ENCODE measurements at places on chromosomes 16 and 17. TPM values are rescaled to one million over a fixed set of nuclear protein-coding genes. Genes with fewer than 3 reads are reported as not detected.

Gene C16orf92
- not detected for total RNA-seq

Gene PLD6
- 12.5 TPM for total RNA-seq

DNA sequence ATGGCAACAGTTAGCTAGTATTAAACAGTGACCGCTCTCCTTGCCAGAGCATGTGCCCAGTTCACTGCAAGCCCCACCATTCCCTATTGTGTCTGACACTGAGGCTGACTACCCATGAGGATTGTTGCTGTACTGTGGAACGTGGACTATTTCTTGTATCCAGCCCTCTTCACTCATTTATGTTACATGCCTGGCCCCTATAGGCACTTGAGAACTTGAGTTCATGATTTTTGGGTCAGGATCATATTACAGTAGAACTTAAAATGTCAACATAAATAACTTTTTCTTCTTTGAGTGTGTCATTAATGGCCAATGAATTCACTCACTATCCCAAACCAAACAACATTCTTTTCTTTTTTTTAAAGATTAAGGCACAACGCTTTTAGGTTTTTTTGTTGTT, 55.7 kb downstream of the LYRM1 start:
- H3K4me3 ChIP-seq, result no peak overlapping the region
- no peaks in the 10 kb centered on the region for H3K27me3 ChIP-seq
- no peaks in the 10 kb centered on the region for H3K36me3 ChIP-seq
- no peak for DNase-seq
- H3K27ac ChIP-seq, result no peak overlapping the region

- no peaks in the 10 kb centered on the region for H3K4me1 ChIP-seq
- no peaks in the 10 kb centered on the region for H3K36me3 ChIP-seq
- DNase-seq, result no peak
- no peak overlapping the region for H3K27ac ChIP-seq
- H3K4me3 ChIP-seq, result no peak overlapping the region
- peaks cover 4% of the 10 kb centered on the region for H3K27me3 ChIP-seq
These were observed 109.9 kb downstream of the SDK2 start for GRCh38 chr17:73534209-73534909.

DNA sequence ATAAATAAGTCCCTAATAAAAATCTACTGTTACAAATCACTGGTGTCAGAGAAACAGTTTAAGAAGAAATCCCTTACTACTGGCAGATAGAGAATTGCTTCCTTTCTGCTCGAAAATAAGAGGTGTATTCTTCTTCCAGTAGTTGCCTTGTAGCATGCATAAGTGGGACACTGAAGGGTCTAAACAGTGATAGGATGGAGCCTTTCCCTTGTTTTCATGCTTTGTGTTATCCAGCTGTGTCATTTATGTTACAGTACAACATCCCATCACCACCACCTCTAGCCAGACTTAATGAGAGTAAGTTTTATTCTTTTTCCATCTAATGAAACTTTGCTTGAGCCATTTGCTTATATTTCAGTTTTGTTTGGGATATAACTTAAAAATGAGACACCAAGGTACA, 54.3 kb downstream of the NLK start:
- no peaks in the 10 kb centered on the region for H3K27me3 ChIP-seq
- H3K36me3 ChIP-seq, result peaks cover 3% of the 10 kb centered on the region
- H3K4me1 ChIP-seq, result no peaks in the 10 kb centered on the region
- no peak for DNase-seq

GRCh38 chr17:82117139-82118090, 19.4 kb upstream of the FASN start:
- H3K4me1 ChIP-seq, result peaks cover 4% of the 10 kb centered on the region
- H3K27ac ChIP-seq, result no peak overlapping the region
- no peak overlapping the region for H3K4me3 ChIP-seq
- no peaks in the 10 kb centered on the region for H3K36me3 ChIP-seq
- DNase-seq, result no peak

DNA sequence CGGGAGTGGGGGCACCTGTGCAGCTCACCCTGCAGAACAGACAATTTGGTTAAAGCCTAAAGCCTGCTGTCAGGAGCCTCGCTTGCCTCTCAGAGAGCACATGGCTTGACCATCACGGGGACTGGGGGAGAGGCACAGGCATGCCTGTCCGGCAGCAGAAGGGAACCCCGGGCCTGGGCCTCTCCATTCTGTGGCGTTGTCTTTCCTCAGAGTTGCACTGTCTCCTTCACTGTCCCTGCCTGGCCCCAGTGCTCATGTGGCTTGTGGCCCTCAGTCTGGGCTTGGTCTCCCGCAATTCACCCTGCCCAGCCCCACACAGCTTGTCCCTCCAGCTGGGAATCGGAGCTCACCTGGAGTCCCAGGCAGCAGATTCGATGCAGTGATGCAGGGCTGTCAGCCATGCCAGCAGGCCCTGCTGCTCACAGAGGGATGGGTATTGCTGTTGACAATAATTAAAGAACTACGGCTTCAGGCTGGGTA, 189.9 kb downstream of the SEC14L1 start:
- H3K27me3 ChIP-seq, result no peaks in the 10 kb centered on the region
- no peak overlapping the region for H3K27ac ChIP-seq
- no peak overlapping the region for H3K4me3 ChIP-seq
- peaks cover 40% of the 10 kb centered on the region for H3K4me1 ChIP-seq
- DNase-seq, result peak; percentile 41

DNA sequence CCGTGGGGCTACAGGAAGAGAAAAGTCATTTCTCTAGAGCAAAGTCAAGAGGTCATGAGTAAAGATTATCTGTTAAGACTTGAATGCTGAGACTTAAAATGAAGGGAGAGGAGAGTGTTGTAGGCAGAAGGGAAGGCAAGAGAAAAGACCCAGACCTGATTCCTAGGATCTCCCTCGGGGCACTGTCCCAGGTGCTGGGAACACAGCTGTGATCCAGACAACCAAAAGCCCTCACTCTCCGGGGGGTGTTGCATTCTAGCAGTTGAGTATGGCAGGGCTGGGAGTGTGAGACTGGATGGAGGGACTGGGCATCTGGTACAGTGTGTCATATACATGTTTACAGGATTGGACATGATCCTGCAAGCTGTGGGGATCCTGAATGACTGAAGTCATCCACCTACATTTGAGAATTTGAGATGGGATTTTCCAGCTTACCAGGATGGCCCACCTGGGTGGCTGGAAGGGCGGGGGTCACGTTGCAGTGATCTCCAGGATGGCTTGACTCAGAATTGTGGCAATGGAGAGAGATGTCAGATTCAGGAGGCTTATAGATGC, 29.1 kb downstream of the ARSG start:
- no peak for DNase-seq
- H3K4me3 ChIP-seq, result no peak overlapping the region
- no peaks in the 10 kb centered on the region for H3K27me3 ChIP-seq
- no peak overlapping the region for H3K27ac ChIP-seq

DNA sequence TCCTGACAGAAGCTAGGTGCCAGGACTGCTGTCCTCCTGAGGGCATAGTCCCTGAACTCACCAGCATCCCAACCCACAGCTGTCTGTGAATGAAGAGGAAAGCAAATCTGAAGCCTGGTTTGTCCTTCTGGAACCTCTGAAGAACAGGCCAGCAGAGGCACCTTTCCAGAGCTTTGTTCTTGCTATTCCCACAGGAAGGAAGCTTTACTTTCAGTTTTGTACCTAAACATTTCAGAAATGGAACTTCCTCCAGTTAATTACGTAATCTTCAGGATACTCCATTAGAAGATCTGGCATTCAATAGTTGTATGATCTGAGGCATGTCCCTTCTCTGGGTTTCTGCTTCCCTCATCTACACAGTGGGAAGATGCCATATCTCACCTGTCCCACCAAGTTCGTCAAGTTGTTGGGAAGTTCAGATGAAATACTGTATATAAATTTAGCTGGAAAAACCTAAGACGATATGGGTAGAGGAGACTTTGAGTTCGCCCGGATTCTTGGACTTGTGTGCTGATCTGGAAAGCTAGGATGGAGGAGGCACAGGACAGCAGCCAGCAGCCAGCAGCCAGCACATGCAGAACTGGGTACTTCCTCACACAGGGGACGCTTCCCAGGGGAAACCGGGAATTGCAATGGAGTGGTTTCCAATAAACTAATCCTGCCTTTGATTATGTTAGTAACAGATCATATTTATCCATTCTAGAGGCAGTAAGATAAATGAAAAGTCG, 22.4 kb downstream of the NXPH3 start:
- no peaks in the 10 kb centered on the region for H3K27me3 ChIP-seq
- H3K4me3 ChIP-seq, result no peak overlapping the region
- no peak overlapping the region for H3K27ac ChIP-seq
- peaks cover 22% of the 10 kb centered on the region for H3K36me3 ChIP-seq
